ENCODE measurements at places on chromosomes 2 and 18.
A peak's percentile ranks its signal among the peaks of the same experiment; 100 is the strongest.

DNA sequence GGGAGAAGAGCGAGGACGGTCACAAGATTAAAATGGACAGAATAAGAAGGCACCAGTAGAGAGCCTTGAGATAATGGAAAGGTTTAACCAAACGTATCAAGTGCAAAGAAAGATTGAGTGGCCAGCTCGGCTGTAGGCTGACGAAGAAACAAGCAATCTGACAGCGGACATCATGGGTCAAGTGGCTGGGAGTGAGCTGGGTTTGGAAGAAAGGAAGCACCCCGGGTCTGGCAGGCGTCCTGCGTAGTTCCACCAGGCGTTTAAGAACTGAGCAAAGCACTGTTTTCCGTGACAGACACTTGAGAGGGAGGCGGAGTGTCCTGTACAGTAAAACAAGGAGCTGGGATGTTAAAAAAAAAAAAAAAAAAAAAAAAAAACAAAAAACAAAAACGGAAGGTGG lies 27.1 kb downstream of the DAPL1 start:
- no peak for DNase-seq

GRCh38 chr2:158539176-158540005 lies 82.6 kb downstream of the PKP4 start:
- DNase-seq: peak; percentile 44

DNA sequence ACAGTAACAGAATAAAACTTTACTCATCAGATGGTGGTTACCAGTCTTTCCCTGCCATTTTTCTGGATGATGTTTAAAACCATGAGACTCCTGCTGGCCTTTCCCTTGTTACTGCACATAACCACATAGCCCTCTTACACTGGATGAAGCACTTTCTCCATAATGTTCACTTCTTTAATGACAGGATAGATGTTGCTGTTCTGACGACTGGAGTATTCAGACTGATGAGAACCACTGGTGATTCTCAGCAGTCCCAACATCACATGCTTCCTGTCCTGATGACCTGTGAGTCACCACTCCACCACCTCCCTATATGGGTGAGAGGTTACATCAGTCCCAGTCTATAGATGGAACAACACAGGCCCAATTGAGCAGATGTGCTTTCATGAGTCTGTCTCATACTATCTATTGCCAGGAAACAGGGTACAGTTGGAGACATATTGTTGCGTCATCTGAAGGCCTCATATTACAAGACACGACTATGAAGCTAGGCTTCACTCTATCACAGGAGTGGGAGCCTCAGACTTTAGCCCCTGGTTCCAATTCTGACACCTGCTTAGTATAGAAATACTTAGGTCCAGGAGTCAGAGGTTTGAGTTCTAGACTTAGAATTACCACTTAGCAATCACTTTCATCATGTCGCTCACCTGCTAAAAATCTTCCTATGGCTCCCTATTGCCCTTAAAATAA lies 145.7 kb upstream of the KLF7 start:
- DNase-seq: no peak

GRCh38 chr2:106584304-106584954 lies 97.3 kb downstream of the CD8B2 start:
- no peak for DNase-seq

DNA sequence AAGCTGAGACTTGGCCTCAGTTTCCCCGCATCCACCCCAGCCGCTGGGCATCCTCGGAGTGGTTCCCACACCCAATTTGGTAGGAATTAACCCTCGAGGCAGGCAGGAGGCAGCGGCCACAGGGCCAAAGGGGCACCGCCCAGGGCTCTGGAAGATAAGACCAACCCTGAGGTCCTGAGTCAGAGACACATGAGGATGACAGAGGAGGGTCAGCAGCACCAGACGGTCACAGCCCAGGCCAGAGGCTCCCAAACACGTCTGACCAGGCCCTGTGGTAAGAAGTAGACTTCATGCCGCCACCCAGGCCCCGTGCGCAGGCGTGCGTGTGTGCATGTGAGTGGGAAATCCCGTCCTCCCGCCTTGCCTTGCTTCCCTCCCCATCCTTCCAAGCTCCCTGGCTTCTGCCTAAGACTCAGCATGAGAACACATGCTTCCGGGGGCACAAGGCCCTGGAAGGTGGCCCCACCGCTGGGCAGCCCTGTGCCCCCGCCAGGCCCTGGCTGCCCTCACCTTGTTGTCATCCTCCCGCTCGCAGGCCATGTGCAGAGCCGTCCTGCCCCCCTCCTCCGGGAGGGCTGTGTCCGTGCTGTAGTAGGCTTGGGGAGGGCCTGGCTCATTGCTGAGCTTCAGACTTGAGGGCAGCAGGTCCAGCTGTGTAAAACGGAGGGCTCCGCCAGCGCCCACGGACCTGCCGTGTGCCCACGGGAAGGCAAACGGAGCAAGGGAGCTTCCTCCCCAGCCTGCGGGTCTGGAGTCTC lies 46.3 kb downstream of the ANKMY1 start:
- no peak for DNase-seq

- DNase-seq: no peak
These were observed 1.3 kb downstream of the OSBPL6 start for GRCh38 chr2:178195390-178196166.

DNA sequence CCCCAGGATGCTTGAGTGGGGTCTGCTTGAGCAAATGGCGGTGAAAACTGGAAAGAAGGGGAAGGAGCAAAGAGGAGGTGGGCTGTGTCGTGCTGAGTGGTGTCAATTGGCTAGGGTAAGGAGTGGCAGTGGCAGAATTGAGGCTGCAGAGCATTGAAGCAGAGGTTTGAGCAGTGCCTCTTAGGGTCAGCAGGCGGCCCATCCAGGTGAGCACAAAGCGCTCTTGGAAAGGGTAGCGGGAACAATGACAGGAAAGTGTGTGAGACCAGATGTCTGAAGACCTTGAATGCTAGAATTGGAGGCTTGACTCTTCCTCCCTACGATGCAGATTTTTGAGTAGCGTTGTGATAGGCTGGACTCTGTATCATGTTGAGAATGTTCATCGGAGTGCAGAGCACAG lies 39.3 kb upstream of the IL1R1 start:
- DNase-seq: no peak

- no peak for DNase-seq
These were observed 21.2 kb upstream of the EPAS1 start for GRCh38 chr2:46275995-46276394.

DNA sequence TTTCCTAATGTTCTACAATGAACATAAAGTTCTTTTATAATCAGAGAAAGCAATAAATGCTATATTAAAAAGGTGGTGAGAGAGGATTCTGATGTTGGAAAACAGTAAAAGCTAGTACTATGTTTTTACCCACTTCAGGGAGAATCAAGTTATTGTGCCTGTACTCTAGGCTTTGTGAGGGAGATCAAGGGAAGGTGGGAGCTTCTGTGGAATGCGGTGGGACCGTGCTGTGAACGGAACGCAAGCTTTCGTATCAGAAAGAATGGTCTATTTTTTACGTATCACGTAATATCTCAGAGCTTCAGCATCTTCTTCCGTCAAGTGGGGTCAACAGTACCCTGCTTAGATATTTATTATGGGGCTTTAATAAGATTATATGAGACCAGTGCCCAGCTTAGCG lies 193.2 kb downstream of the CLIP4 start:
- DNase-seq: no peak

DNA sequence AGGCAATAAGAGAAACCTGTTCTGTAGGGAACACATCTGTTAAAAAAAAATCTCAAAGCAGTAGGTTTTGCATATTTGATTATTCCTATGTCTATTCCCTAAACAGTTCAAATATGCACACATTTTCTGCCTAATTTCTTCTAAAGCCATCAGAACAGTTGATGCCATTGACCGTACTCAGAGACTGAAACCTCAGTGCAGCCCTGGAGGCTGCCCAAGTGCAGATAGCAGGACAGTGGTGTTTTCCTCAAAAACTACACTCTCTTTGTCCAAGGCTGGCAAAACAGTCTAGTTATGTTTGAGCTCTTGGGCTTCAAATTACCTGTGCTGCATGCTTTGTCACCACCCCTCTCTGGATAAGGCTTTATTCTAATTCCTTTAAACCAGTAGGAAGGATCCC lies 23.3 kb upstream of the NFE2L2 start:
- no peak for DNase-seq
